ENCODE measurements at places on chromosomes 4 and X.

GRCh38 chrX:40581336-40581920 lies 658 bp downstream of the ATP6AP2 start:
- no peak for DNase-seq

DNA sequence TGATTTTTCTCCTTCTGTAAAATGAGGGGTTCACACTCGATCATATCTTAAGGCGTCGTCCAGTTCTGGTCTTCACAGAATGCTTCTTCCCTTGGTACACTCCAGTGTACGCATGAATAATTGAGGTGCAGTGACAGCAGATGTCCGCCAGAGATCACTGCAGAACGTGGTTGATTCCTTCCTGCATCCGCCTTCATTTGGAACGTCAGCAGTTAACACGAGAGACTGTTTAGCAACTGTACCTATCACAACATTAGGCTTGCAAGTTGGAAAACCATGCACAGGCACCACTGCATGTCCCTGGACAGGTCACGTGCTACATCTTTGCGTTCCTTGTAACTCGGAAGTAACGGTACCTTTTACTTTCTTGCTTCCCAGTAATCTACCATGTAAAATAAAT lies 66.0 kb upstream of the GEMIN8 start:
- DNase-seq = peak; percentile 50

DNA sequence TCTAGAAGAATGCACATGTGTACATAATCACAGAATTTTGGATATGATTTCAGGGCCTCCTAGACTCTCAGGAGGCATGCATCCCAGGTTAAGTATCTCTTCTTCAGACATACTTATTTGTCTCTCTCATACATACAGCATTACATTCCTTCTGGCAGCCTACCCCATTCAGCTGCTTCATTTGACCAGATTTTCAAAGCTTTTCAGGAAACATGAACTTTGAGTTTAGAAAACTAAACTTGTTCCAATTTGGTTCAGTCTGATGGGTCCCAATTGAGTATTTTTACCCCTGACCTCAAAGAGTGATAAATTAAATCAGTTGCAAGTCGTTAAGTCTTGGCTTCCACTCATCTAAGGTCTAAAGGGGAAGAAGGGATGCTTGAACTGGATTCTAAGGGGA lies 330.9 kb downstream of the ARHGAP24 start:
- no peak for DNase-seq

- no peak for DNase-seq
Observed at GRCh38 chrX:68934922-68935321, 106.1 kb downstream of the EFNB1 start.

GRCh38 chrX:47831788-47832187 lies 4.9 kb upstream of the ZNF81 start:
- peak; percentile 60 for DNase-seq

DNA sequence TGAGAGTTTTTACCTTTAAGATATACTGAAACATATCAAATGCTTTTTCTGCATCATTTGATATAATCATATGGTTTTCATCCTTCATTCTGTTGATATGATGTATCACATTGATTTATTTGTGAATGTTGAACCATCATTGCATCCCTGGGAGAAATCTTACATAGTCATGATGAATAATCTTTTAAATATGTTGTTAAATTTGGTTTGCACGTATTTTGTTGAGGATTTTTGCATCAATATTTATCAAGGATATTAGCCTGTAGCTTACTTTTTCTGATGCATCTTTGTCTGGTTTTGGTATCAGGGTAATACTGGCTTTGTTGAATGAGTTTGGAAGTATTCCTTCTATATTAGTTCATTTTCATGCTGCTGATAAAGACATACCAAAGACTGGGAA lies 541.4 kb downstream of the TLL1 start:
- no peak for DNase-seq

GRCh38 chrX:50644496-50644895 lies 169.5 kb downstream of the SHROOM4 start:
- no peak for DNase-seq

DNA sequence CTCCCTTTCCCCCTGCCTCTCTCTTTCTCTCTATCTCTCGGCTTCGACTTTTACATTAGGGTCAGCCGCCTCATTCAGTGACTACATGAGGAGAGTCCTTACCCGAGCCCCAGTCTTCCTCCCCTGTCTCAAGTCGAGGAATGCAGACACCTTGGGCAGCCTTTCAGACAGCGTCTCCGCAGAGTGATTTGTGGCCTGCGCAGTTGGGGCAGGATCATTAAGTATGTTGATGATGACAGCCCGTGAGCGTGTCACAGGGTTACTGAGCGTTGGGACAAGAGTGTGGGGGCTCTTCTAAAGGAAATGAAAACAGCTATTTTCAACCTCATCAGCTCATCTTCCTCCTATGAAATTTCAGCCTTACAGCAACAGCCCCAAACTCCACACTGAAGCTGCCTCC lies 312.1 kb upstream of the GATB start:
- DNase-seq = no peak

DNA sequence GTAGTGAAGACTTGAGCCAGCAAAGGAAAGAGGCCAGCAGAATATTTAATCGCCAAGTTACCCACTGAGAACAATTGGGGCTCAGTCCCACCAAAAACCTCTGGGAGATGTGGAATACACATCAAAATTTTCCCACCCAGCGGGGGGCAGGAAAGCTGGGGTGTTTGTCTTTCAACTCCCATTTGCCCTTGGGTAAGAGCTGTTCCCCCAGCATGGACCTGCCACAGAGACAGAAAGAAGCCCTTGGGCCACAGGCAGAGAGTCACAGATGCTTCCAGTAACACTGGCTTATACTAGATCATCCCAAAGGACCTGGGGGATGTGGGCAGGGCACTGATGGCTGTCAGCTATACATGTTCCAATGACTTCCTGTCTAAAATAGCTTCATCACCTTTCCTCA lies 18.9 kb upstream of the FBXW7 start:
- DNase-seq = no peak

DNA sequence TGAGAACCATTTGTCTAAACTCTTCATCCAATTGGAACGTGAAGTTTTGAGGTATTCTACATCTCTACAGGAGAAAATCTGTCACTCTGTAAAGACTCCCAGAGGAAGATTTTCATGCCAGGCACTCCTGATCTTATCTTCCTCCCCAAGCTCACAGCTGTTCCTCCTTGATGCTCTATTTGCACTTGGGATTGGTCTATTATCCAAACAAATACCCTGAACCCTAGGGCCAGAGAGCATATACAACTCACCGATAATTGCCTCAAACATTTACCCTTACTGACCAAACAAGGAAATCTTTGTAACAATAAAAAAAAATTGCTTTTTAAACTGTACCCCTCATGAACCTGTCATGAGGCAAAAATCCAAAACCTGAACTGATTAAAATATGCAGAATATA lies 372.7 kb downstream of the SH2D1A start:
- DNase-seq = no peak

DNA sequence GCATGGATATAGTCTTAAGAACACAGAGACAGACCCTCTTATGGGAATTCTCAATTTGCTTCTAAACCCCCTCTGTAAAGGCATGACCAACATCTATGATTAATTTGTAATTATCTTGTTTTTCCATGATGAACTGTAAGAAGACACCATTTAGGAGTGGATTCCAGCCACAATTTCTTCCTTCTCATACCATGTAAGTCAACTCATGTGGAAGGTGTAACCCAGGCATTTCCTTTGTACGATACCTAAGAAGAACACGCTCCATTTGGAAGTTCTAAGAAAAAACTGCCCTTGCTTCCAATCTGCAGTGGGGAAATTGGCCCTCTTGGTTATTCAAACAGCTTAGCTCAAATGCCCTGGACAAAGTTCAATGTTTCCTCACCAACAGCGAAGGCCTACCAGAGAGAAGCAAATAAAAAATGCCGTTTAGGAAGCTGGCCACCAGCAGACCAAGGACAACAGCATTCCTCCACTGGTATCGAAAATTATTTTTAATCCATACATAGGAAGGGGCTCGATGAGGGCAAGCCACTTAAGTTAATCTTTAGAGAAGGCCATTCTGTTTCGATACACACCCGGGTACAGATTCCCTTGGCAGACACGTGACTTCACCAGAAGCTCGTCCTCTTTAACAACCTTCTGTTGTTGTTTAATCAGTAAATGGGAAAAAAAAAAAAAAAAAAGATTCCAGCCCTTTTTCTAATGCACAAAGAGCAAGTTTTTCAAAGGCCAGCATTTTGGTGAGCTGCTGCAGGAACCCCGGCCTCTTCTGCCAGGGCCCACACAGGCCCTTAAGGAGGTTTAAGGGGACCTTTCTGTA lies 2.6 kb downstream of the DHRSX start:
- no peak for DNase-seq

DNA sequence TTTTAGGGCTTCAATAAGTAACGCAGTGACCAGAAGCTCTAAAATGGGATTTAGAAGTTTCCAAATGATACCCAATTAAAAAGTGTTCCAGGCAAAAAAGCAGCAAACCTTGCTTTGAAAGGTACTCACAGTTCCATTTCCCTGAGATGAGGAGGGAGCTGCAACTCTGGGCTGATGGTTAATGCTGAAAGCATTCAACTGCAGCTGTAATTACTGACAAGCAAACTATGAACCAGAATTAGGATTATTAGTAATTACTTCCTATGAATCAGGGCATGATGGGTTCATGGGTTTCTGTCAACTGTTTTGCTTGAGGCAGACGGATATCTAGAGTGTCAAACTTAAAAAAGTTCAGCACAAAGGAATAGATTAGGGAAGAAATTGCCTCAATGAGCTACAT lies 357.4 kb downstream of the STIM2 start:
- DNase-seq = no peak

- DNase-seq = no peak
Observed at GRCh38 chrX:120795301-120795700, 80.4 kb downstream of the CT47B1 start.

DNA sequence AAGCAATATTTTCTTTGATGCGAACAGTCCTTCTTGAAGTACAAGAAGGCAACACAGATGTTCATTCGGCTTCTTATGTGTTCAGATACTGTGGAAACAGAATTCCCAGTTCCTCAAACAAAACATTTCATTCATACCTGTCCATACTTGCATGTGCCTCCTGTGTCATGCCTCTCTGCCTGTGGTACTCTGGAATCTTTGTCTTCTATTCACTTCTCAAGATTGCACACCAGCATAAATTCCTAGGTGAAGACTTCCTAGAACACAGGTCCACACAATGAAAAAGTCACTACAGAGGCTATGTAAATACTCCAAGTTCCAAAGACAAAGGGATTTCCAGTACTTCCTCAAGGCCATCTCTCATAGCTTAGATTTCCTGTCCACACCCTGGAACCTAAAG lies 367.2 kb downstream of the AFF2 start:
- DNase-seq = no peak

DNA sequence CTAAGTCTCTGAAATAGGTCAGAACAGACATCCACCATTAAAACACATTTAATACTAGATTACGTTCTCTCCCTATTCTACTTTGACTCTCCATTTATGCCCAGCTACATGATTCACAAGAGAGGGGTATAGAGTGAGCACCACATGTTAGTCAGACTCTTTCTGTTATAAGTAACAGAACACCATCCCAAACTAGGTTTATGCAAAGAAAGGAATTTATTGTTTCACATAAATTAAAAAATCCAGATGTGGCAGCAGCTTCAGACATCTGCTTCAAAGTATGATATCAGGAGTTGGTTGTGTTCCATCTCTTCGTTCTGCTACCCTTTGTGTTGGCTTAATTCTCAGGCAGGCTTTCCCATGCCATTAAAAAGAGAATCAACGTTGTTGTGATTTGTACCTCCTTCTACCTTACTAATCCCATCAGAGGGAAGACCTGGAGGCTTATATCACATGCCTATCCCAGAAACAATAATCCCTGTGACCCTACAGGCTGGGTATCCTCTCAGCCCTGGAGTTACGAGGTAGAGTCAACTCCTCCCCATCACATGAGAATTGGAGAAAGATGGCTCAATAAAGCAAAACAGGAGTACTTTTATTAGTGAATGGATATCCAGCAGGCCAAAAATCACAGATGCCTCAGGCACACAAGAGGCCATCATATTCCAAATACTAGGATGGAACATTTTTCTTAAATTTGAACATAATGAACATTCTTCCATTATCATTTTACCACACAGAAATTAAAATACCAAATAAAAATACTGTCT lies 163.2 kb downstream of the SLC7A11 start:
- DNase-seq = no peak

- no peak for DNase-seq
Observed at GRCh38 chrX:150702966-150703694, 9.9 kb downstream of the MTMR1 start.

DNA sequence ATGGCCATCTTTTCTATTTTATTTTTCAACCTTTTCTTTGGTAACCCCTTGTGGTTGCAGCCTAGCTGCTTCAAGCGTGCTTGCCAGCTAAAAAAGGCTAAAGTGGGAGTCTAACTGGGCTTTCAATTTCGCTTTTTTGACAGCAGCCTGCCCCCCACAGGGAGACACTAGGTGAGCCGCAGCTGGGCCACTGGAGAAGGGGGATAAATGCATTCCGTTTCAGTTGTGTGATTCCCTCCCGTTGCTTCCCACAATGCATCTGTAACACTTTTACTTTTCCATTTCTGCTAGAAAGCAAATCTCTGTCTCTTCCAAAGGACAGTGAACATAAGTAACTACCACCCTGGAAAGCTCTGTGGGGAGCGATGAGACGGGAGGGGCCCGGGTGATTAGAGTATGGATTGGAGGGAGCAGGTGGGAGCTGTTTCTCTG lies 86.3 kb upstream of the RAPGEF2 start:
- DNase-seq = no peak

DNA sequence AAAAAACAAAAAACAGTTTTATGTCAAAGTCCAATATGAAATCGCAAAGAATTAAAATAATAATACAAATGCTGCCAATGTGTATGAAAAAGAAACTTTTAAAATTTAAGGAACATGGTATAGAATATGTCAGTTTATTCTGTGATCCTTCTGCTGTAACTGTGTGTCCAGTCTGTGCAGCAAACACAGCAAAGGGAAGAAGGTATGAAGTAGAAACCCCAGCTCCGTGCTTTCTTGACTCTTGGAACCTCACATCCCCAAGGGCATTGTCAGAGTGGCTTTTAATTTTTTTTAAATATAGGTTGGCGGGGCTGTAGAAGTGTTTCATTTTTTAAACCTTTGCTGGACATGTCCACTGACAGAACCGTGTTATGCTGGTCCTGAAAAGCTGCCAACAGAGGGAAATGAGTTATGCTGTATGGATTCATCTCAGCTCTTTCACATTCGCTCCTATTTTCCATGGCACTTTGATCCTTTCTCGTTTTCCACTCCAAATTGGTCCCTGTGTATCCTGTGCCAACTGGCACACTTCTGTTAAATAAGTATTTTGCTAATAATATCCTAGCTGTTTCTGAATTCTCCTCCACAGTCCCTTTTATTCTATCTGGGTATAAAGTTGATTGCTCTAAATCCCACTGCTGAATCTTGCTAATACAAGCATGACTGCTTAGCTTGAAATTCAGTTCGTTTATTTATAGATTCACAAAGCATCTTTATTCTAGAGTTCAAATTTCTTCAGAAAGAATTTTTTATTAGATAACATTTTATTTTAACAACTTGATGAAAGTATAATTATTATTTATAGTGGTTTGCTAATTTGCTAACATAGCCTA lies 127.0 kb upstream of the DDIT4L start:
- no peak for DNase-seq

GRCh38 chr4:7714738-7715137 lies 224.9 kb downstream of the AFAP1 start:
- DNase-seq = no peak

GRCh38 chr4:102317459-102317858 lies 27.8 kb downstream of the SLC39A8 start:
- no peak for DNase-seq

GRCh38 chr4:149549911-149550310 lies 265.7 kb downstream of the IQCM start:
- no peak for DNase-seq

GRCh38 chr4:187235456-187236170 lies 512.0 kb upstream of the FAT1 start:
- DNase-seq = no peak

Data from activated T-cell treated with anti-CD3 and anti-CD28 coated beads, Interleukin-2, amount 50 U/mL, for 48 hours (primary cell).